CD4-positive, alpha-beta T cell treated with Interleukin-15 for 4 hours (primary cell): ENCODE measurements at places on chromosomes 6 and 20.

GRCh38 chr6:33819021-33819420 is 15.2 kb upstream of the MLN start:
- DNase-seq, result no peak

GRCh38 chr6:160188773-160189172 is 67.2 kb downstream of the SLC22A1 start:
- no peak for DNase-seq

- no peak for DNase-seq
Observed at GRCh38 chr6:28767691-28768090, 156.1 kb downstream of the TRIM27 start.

DNA sequence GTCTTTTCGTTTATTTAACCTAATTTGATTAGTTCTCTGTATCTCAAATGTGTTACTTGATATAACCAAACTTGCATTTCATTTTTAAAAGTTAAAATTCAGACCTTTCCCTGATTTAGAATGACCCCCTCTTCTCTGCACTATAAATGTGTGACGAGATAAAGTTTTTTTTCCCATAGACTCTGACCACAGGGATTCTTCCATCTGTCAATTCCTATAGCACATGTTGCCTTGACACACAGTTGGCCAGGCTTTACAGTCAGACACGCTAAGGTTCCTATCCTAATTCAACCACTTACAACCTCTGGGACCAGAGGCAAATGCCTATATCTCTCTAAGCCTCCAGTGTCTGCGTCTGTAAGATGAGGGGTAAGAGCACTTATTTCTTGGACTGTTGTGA is 40.6 kb downstream of the KCNS1 start:
- DNase-seq, result no peak

- no peak for DNase-seq
Observed at GRCh38 chr6:111854683-111855082, 18.6 kb downstream of the FYN start.

GRCh38 chr20:24698706-24699206 is 229.3 kb downstream of the SYNDIG1 start:
- no peak for DNase-seq

DNA sequence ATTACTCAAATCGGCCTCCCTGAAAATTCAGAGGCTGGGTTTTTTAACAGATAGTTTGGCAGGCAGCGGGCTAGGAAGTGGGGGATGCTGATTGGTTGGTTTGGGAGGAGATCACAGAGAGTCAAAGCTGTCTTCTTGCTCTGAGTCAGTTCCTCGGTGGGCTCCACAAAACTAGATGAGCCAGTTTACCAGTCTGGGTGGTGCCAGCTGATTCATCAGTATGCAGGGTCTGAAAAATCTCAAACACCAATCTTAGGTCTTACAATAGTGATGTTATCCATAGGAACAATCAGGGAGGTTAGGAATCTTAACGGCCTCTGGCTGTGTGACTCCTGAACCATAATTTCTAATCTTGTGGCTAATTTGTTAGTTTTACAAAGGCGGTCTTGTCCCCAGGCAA is 190.7 kb downstream of the C6orf118 start:
- no peak for DNase-seq

DNA sequence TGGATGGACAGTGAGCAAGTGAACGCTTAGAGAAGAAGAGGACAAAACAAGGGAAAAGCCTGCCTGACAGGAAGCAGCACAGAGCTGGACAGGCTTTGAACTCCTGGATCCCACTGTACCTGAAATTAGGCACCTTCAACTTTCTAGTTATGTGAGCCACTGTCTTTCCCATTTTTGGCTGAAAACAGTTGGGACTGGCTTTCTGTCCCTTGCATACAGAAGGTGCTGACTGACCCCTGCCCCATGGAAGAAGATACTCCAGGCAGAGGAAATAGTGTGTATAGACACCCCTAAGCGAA is 122.8 kb downstream of the CEBPB start:
- DNase-seq, result no peak

GRCh38 chr6:71476371-71476770 is 187.8 kb downstream of the OGFRL1 start:
- no peak for DNase-seq

DNA sequence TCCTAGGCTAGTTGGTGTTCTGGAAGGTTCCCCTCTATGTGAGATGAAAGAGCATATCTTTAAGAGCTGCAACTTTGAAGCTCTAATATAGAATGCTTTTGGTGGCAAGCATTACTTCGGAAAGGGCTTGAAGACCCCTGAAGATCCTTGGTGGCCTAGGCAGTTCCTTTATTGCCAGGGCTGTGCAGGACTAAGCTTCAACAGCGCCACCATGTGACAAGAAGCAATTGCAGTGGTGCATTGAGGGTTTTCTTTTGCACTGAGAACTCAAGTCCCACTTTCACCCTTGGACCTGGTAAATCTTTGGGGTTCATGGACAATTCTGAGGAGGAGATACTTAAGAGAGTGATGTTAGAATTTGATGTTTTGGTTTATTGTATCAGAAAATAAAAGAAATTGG is 237.4 kb upstream of the GMDS start:
- DNase-seq, result no peak

- DNase-seq, result no peak
Observed at GRCh38 chr20:45032276-45032675, 66.0 kb downstream of the STK4 start.

- DNase-seq, result no peak
Observed at GRCh38 chr20:58841539-58842264, 9.0 kb downstream of the GNAS-AS1 start.

- DNase-seq, result no peak
Observed at GRCh38 chr20:16863303-16863702, 115.1 kb downstream of the OTOR start.

GRCh38 chr6:170063431-170063830 is 227.4 kb downstream of the DLL1 start:
- DNase-seq, result no peak

GRCh38 chr20:16104783-16105182 is 468.5 kb downstream of the KIF16B start:
- no peak for DNase-seq

- no peak for DNase-seq
Observed at GRCh38 chr6:42279966-42280629, 62.4 kb upstream of the MRPS10 start.
